ENCODE measurements at places on chromosomes 3 and 15.

- DNase-seq, result no peak
Observed at GRCh38 chr3:162678941-162679340, 1182.3 kb downstream of the OTOL1 start.

DNA sequence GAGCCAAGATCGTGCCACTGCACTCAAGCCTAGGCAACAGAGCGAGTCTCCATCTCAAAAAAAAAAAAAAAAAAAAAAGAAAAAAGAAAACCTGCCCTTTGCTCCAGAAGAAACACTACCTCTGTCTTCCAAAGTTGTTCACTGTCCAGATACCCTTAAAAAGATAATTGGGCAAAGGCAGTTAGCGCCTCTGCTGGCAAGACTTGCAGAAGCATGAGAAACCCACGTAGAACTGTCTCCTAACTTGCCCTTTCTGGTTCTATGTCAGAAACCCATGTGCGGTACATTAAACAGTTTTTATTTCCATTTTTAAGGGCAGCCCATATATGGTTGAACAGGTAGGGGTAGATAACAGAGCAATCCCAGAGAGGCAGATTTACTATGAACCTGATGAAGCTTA, 1026.4 kb downstream of the ROBO2 start:
- DNase-seq, result no peak

DNA sequence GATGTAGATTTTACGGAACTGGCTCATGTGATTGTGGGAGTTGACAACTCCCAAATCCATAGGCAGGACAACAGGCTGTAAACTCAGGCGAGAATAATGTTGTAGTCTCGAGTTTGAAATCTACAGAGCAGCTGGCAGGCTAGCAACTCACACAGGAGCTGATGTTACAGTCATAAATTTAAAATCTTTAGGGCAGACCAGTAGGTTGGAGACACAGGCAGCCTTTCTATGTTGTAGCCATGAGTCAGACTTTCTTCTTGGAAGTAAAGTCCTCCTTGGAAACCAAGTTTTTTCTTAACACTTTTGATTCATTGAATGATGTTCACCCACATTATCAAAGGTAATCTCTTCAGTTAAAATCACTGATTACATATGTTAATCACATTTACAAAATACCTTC, 89.1 kb upstream of the ALCAM start:
- DNase-seq, result no peak

GRCh38 chr3:184443364-184443763, 63.5 kb downstream of the CHRD start:
- no peak for DNase-seq

DNA sequence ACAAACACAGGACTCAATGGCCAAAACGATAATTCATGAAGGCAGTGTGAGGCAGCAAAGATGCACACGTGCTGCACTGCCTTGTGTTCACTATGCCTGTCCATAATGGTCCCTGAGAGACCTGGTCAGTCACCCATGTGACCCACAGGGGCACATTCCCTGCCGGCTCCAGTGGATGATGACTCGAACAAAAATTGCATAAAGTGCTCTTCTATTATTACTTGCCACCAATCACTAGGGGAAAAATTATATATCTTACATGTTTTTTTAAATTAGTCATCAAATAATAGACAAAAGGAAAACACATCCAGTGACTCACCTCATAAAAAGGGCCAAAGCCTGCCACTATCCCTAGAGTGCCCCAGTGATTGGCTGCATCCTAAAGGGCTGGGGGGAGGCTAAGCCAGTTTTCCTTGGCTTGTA, 47.5 kb downstream of the UBP1 start:
- DNase-seq, result no peak

DNA sequence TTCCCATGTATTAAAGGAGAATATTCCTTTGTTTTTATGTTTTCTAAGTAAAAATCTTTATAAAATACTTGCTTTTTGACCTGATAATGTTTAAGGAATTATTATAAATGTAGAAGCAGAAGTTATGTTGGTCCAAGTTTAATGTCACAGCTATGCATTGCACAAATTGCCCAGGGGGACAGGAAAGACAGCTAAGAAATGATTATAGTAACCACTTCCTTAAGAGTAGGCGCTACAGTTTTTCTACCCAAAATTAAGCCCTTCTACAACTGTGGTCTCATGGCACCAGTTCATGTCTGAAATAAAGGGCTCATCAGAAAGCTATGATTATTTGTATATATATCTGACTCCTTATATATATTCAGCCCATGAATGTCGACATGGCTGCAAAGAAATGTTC, 176.4 kb downstream of the GBE1 start:
- DNase-seq, result no peak

GRCh38 chr15:37625576-37625975, 308.9 kb upstream of the TMCO5A start:
- DNase-seq, result no peak

DNA sequence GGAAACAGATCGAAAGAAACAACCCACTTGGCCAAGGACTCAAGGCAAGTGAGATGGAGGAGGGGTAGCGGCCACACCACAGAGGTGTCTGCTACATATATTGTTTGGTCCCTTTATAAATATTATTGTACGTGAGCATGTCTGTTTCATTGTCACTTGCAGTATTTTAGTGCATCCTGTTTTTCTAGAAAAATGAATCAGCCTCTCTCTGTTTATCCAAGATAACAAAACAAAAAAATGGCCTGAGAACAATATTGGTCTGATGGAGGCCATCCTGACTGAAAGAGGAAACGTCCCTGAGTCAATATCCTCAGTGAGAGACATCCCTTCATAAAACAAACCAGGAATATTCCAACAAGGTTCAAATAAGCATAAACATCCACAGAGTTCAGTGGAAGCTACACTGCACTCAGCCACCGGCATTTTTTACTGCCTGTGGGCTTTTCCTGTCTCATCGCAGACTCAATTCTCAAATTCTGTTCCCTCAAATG, 42.0 kb downstream of the WWTR1 start:
- no peak for DNase-seq

DNA sequence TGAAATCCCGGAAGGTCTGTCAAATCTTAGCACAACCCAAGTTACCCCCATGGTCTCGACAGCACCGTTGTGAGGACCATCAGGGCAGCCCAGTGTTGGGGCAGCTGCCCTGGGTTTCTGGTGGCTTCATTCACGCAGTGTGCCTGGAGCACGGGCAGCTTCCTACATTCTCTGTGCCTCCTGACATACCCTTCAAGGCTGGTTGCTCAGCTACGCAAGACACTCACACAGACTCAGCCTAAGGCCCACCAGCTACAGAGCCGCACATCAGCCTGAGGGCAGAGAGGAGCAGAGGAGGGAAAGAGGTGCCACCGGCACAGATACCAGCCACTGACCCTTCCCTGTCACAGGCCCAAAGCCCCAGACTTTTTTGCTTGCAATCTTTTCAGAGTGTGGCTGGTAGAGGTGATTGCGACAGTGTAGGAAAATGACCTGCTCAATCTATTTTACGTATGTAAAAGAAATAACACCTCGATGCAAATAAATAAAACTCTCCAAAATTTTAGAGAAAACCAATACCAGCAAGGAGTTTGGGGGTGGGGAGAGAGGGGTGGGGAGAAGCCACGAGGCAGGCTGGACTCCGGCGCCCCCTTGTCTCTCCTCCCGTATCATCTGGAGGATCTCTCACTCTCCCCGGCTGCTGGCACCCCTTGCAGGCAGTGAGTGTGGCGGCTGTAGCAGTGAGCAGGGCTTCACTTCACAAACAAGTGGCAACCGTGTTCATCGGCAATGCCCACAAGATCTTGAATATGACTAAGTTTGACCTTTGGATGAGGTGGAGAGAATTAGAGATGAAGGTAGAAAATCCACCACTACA, 12.7 kb downstream of the CSPG5 start:
- no peak for DNase-seq

DNA sequence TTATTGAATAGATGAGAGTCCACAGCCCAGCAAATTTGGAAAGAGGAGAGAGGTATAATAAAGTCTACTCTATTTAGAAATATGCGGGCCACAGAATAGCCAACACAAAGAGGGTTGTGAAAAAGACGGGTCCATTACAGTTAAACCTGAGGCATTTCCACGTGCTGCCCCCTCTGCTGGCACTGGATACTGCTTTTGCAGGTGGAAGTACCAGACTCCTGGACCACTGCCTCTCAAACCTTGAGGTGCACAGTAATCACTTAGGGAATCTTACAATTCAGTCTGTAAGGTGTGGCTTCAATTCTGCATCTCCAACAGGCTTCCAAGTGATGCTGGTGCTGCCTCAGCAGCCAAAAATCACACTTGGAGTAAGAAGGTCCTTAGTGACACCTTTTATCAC, 3.0 kb upstream of the TFDP2 start:
- no peak for DNase-seq

DNA sequence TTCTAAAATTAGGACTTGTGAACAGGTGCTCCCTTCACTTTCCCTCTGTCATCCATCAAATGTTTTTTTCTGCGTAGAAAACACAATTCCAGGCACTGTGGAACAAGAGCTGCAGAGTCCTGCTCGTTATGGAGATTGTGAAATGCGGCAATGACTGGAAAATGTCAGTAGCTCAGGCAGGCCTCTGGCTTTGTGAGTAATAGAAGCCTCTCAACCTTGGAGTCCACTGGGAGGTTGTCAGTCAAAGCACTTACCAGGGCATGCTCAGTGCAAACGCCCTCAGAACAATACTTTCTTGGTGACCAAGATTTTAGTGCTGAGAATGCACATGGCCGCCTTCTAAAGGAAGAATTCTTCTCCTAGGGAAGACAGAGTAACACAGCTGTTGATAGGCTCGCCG, 26.7 kb upstream of the MED12L start:
- no peak for DNase-seq

DNA sequence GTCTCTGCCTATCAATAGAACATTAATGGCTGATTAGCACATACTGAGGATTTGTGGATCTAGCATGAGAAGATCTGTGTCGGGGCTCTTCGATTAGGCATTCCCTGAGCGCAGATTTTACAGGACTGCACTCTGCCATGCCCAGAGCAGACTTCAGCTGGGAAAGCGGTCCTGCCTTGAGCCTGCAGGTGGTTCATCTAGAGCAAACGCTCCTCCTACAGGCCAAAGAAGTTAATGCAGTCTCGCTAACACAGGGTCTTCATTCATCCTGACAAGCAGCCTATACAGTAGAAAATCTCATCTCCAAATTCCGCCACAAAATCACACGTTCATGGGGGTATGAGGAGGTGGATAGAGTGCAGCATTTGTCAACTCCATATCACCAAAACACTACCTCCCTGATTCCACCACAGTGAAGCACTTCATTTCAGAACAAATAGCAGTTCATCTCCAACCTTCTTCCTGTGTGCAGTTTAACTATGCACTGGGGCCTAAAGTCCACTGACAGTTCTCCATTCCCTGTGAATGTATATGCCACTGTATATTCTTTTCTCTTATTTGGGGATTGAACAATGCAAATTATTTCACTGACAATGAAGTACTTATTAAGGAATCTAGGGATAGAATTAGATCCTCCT, 405.8 kb downstream of the IGSF11 start:
- peak; percentile 51 for DNase-seq

- DNase-seq, result no peak
Observed at GRCh38 chr15:25800761-25801515, 62.2 kb downstream of the ATP10A start.

GRCh38 chr15:82587805-82588204, 47.5 kb upstream of the RPS17 start:
- DNase-seq, result no peak

Measured in GM12864 (cell line).